ENCODE measurements at places on chromosomes 16 and 17.

- no peak for DNase-seq
Measured at GRCh38 chr17:62868008-62868407, 59.9 kb upstream of the MARCHF10 start.

DNA sequence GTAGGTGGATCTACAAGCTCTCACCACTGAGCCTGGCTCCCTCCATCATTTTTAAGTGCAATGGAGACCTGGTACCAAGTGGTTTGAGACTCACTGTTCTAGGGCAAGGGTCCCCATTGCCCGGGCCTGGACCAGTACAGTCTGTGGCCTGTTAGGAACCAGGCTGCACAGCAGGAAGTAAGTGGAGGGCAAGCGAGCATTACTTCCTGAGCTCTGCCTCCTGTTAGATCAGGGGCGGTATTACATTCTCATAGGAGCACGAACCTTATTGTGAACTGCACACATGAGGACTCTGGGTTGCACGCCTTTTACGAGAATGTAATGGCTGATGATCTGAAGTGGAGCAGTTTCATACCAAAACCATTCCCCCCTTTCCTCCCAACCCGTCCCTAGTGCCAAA, 6.8 kb upstream of the ZNF594 start:
- no peak for DNase-seq

- peak; percentile 76 for DNase-seq
Measured at GRCh38 chr17:76726776-76727718, at the start of gene METTL23. Gene METTL23 (plus strand): TSS chr17:76726839. CDS start chr17:76729711, 2,872 bp downstream.

- DNase-seq = peak; percentile 62
Measured at GRCh38 chr16:67372664-67373063, 20.6 kb downstream of the TPPP3 start.

GRCh38 chr17:63504261-63504660, 18.9 kb upstream of the KCNH6 start:
- DNase-seq = no peak
